Stimulated activated CD4-positive, alpha-beta T cell treated with anti-CD3 and anti-CD28 coated beads, Interleukin-2, amount 100 ng/mL, for 4 hours (primary cell): ENCODE measurements at places on chromosomes 6 and 20.

- DNase-seq: no peak
These were observed 645.0 kb downstream of the PHF3 start for GRCh38 chr6:64280569-64280968.

GRCh38 chr20:32453467-32454163 lies 95.5 kb downstream of the ASXL1 start:
- DNase-seq: no peak

GRCh38 chr20:61510778-61511330 lies 258.8 kb downstream of the CDH4 start:
- DNase-seq: no peak

DNA sequence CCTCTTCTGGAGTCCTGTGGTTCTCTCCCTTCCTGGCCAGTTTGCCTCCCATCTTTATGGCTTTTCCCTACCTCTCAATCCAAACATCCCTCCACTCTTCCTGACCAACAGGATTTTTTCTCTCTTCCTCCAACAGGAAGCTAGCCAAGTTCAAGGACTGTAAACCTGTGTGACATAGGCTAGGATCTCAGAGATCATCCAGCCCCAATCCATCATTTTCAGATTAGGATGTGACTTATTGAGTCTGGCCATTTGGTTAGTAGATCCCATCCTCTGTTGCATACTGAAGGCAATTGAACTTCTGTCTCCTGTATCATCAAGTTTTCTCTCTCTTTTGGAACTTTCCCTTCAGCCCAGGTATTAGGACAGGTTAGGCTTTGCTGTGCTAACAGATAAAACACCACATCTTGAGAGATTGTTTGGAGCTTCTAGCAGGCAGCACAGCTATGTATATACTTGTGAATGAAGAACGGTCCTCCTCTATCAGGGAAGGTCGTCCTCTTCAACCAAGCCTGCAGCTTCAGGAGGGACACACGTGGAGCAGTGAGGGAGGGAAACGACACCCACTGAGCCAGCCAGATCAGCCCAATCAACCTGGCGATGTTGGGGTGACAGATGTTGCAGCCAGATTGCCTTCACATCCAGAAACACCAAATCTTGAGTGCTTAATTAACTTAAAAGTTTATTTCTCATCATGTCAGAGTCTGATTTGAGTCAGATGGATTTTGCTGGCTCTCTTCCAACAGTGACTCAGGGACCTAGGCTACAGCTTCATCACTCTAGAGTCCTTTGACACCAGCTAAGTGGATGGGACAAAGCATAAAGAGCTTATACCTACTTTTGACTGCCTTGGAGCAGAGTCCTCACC lies 106.8 kb downstream of the GJA10 start:
- DNase-seq: peak; percentile 41

DNA sequence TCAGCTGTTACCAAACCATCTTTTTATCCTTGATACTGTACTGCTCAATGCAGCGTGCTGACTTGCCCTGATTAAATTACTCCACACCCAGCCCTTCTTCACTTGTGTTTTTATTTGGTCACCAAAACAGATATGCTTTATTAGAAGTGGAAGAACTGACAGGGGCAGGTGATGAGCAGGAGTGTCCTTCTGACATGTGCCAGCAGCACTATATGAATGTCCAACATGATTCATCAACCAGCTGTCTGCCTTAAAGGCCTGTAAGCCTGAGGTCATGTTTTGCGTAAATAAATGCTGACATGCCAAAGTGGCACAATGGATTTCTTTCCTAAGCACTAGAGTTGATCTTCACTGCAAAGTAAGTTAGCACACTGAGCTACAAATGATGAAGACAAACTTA lies 15.4 kb downstream of the POPDC3 start:
- DNase-seq: no peak

GRCh38 chr6:127188744-127189143 lies 70.3 kb downstream of the RSPO3 start:
- DNase-seq: no peak

DNA sequence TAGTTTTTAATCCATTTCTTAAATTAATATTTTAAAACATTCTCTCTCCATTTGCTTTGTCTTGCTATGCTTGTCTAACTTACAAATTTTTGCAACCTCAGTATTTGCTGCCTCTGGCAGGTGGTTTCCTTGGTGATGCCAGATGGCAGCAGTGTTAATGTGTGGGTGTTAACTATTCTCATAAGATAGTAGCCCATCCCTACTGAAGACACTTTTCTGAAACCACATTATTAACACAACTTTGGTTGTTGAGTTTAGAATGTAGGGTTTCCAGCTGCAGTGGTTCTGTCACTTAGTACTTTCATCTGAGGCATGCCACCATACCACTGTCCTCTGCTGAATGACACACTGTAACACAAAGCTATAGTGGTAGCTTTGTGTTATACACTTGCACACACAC lies 75.1 kb downstream of the MYO6 start:
- DNase-seq: no peak

GRCh38 chr6:70414813-70415212 lies 1.5 kb downstream of the FAM135A start:
- DNase-seq: no peak

DNA sequence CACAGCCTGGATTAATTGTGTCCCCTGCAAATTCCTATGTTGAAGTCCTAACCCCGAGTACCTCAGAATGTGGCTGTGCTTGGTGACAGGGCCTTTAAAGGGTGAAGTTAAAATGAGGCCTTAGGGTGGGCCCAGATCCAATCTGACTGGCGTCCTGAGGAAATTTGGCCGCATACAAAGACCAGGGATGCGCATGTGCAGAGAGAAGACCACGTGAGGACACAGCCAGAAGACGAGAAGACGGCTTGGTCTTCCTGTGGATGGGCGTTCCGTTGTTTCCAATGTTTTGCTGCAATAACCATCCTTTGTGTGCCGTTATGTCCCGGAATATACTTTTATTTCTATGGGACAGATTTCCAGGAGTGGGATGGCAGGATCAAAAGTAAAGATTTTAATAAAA lies 40.9 kb upstream of the SLC22A2 start:
- DNase-seq: no peak

GRCh38 chr20:19253316-19253715 lies 40.9 kb downstream of the SLC24A3 start:
- no peak for DNase-seq

GRCh38 chr20:34709831-34710567 lies 5.9 kb downstream of the TP53INP2 start:
- DNase-seq: peak; percentile 39

- no peak for DNase-seq
These were observed 135.1 kb upstream of the PMEPA1 start for GRCh38 chr20:57844626-57845596.

DNA sequence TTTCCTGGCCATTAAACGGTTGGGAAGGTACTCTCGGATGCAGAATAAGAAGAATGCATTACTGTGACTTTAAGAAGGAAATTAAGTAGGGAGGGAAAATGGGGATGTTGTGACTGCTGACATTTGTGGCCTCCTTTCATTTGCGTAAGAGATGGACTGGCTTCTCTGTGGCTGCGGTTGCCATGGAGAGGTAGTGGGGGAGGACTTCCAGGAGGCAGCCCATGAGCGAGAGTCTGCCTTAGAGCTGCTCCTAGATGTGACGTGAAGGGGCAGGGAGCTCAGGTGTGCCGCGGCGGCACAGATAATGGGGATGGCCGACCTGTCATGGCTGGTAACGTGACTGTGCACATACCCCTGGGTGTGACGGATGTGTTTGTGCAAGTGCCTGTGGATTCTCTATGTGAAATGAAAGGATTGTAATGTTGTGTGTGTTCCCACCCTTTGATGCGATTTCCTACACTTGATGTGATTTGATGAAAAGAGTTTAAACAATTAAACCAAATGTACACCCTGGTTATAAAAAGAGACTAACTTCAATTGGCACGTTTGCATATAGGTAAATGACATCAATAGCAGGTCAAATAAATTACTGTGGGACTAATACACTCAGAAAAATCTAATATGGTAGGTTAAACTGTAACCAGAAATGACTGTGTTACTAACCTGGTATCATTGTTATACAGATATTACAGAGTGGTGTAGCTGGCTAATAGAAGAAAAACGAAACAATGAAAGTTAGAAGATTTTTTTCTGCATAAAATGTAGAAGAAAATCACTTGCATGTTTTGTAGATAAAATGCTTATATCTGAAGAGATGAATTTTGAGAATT lies 48.9 kb downstream of the HIVEP1 start:
- peak; percentile 38 for DNase-seq

DNA sequence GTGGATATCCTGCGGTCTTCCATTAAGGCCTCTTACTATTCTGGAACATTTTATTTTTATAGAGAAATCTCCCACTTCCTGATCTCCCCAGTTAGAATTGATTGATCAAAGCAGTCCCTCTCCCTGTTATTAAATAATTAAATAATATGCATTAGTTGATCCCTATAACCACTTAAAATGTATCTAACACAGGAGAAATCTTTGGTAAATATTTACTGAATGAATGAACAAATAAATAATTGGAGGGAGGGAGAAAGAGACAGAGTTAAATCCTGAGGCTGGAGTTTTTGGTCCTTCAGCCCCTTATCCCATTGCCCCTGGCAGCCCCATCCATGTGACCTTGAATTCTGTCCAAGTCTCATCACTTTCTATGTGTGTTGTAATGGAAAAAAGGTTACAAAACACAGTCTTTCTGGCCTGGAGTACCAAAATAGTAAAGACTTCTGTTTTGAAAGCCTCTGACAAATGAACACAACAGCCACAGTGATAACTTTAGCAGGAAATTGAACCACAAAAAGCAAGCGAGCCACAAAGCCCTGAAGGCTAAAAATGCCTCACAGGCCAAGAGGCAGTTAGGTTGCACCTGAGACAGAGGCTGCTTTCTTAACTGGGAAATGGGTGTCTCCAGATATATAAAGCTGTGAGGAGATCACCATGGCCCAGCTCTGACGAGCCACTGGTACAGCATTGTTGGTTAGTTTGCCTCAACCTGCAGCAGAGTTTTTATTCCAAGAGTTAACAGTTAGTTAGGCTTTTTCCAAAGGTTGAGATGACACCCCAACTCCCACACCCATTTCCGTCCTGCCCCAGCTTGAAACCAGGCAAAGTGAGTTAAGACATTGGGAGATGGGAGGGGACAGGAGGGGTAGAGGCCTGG lies 11.3 kb downstream of the NT5E start:
- DNase-seq: no peak
